ENCODE measurements at places on chromosomes 3 and 15. TPM values are rescaled to one million over a fixed set of nuclear protein-coding genes. Genes with fewer than 3 reads are reported as not detected.
A peak's percentile ranks its signal among the peaks of the same experiment; 100 is the strongest.

GPR149 gene
- not detected for polyA plus RNA-seq

ITIH4 gene
- 15.6 TPM for polyA plus RNA-seq

WNT5A gene
- 42.5 TPM for polyA plus RNA-seq

MAP1A gene
- polyA plus RNA-seq = 9.3 TPM

CCDC32 gene
- polyA plus RNA-seq = 31.8 TPM

ABHD2 gene
- polyA plus RNA-seq = 34.5 TPM

BFSP2 gene
- 0.33 TPM for polyA plus RNA-seq

GRCh38 chr3:133301194-133301593, 98.7 kb upstream of the BFSP2 start:
- DNase-seq = no peak

- no peak for DNase-seq
These were observed 235.4 kb downstream of the TBL1XR1 start for GRCh38 chr3:176961916-176962315.

GRCh38 chr15:67832031-67832551, 6.8 kb downstream of the SKOR1 start:
- DNase-seq = no peak

- peak; percentile 68 for DNase-seq
These were observed at the start of gene ERC2 for GRCh38 chr3:56468184-56469106. Gene ERC2 (minus strand): TSS chr3:56468467.

- no peak for DNase-seq
These were observed 326.6 kb downstream of the NR2F2 start for GRCh38 chr15:96657096-96657495.

DNA sequence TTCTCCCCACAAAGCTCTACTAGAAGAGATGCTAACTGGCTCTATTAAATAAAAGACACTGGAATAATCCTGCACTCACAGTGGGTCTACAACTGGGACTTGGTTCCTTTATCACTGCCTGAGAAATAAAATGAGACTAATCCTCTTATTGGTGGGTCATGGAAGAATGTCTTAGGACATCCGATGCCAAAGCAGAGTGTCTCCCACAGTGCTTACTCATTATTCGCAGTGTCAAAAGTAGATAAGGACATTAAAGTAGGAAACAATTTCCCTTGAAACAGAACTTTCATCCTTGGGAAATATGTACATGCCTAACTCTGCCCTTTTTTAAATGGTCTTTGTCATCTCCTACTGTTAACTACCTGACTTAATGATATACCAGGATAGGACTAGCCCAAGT, 71.5 kb downstream of the GSK3B start:
- no peak for DNase-seq

- no peak for DNase-seq
These were observed 43.9 kb upstream of the TMEM158 start for GRCh38 chr3:45269952-45270351.

DNA sequence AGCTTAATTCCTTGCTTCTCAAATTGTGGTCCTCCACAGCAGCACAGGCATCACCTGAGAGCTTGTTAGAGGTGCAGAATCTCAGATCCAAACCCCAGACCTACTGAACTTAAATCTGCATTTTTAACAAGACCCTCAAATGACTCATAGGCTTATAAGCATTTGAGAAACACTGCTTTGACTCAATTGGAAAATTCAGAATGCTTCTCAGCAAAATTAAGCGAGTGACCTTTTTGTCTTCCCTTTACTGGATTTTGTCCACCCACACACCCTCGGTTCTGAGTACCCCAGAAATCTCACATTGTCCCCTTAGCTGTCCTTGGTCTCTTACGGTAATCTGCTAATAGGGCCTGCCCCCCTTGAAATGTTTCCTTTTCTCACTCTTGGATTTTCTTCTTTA, 17.9 kb downstream of the CD80 start:
- DNase-seq = no peak
